ENCODE measurements at places on chromosomes 6 and 20.

DNA sequence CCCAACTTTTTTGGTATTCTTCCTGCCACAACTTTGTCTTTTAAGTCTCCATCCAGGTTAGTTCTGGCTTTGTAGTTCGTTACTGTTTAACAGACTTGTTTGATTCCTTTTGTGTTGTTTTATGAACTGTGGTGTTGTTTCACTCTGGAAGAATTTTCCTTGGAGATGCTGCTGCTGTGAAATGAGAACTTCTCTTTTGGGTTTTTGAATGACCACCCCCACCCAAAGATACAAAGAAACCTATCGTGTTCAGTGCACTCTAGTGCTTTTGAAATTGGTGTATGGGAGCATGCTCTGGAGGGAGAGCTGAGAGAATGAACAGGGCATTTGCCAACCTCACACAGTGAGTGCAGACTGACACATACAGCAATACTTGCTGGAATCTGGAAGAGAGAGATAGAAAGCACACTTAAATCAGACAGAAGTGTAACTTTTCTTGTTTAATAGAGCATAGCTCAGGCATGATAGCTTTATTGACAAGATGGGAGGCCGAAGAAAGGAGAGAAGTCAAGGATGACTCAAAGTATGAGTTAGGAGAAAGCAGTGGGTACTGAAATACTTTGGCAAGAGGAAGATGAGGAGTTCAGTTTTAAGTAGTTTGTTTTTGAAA is 293.1 kb downstream of the SOX4 start:
- DNase-seq: no peak

DNA sequence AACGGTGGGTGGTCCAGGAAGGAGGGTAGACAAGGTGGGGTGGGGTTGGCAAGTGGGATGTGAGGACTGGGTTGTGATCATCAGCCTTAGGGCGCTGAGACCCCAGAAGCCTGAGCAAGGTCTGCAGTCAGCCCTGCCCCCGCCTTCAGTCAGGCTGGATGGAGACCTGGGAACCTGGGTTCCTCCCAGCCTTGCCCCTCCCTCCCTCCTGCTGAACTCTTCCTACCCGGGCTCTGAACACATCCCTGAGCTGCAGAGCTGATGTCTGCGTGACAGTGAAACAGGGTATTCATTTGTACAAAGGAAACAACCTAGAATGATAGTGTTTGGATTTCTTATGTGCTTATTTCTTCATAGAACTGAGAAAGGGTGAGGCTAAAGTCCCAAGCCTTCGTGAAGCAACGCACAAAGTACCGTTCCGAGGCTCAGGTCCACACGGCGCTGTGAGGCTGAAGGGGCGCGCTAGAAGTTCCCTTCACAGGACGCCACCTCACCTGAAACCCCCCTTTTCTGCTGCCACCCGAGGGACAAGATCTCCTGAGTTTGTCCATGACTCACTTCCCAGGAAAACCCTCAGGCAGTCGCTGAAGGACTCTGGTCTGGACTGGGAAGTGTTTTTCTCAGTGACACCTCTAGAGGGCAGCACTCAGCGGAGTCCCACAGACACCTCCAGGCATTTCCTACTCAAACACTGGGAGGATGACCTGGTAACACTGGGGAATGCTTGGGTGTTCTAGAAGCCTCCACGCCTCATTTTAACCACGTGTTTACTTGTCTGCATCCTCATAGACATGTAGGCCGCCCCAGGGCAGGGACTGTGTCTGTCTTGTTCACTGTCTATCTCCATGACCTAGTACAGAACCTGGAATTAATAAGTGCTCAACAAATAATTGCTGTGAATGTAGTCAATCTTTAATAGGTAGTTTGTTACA is 1.2 kb downstream of the GSTA5 start:
- peak; percentile 19 for DNase-seq

DNA sequence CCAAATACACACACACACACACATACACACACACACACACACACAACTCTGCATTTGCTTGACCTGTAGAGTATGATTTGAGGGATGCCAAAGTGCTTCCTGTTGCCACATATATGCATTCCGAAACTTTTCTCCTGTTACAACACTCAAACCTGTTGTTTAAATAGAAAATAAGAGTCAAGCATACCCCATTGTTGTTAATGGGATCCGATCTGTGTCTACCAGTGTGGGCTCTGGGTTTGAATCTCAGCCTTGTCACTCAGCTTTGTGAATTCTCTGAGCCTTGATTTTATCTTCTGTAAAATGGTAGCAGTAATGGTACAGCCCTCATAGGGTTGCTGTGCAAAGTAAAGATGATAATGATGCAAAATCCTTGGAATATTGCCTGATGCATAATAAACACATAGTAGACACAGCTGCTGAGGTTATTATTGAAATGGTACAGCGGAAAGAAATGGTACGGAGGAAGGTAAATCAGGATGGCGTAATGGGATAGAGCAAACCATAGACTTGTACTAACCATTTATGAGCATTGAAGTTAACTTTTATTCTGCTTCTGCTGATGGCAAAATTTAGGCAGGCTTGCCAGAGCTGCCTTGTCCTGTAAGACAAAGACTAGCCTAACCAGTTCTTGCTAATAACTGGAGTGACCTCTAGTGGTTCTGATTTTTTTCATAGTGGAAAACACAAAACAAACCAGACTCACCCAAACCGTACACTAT is 113.5 kb upstream of the PHACTR1 start:
- DNase-seq: no peak

- DNase-seq: no peak
Observed at GRCh38 chr6:148432462-148433195, 90.0 kb downstream of the SASH1 start.

GRCh38 chr6:69719602-69720193 is 77.1 kb downstream of the LMBRD1 start:
- DNase-seq: no peak

DNA sequence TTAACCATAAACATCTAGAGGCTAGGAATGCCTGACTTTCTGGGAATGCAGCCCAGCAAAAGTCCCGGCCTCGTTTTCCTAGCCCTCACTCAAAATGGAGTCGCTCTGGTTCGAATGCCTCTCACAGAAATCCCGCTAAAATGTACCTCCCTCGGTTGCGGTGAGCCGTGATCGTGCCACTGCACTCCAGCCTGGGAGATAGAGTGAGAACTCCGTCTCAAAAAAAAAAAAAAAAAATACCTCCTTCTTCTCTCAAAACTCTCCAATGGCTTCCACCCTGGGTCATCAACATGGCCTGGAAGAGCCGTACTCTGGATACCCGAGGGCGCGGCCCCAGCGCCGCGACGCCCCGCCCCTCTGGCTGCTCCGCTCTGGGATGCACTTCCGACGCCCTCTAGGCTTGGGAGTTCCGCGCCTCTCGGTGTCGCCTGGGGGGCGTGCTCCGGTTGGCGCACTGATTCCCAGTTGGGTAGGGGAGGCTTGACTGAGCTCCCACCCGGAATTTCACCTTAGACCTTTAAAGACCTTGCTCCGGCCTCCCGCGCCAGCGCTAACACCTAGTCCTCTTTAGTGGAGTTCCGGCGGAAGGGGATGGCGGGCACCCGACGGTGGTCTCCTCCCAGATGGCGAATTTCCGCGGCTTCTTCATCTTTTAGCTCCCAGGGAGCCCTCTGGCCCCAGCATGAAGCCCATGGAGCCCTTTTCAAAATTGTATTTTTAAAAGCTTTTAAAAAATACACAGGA is 12.3 kb downstream of the HMGN4 start:
- DNase-seq: no peak

- DNase-seq: no peak
Observed at GRCh38 chr20:51423290-51423667, 119.2 kb downstream of the NFATC2 start.

- DNase-seq: peak; percentile 0
Observed at GRCh38 chr6:28383235-28384142, 16.1 kb downstream of the ZSCAN12 start.

GRCh38 chr20:6994452-6994851 is 227.0 kb downstream of the BMP2 start:
- no peak for DNase-seq

DNA sequence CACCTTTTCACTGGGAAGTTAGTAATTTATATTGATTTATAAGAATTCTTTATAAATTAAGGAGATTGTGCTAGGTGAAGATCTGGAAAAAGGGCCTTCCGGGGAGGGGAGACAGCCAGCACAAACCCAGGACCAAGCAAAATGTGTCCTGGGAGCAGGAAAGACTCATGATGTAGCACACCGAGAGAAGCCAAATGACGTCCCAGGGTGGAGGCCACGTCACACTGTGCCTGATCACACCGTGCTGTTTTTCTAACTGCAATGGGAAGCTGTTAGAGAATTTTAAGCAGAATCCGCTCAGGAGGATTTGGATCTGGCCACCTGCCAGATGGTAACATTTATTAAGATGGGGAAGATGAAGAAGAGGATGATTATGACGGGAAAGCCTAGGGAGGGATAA is 72.7 kb upstream of the AKAP12 start:
- DNase-seq: no peak

DNA sequence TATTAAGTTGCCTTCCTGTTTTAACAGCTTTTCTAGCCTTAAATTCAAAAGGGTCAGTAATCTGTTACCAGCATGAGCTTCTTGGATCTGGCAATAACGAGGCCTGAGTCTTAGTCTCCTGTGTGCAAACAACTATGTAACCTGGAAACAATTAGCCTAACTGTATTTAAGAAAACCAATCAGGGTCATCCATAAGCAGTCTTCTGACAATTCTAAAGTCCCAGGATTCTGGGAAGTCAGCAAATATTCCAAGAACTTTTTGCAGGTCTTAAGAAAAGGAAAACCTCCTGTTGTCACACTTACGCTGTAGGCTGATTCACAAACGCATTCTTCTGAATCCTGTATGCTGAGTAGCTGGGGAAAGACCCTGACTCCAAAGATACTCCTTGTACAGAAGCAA is 90.4 kb downstream of the COL12A1 start:
- DNase-seq: no peak

- no peak for DNase-seq
Observed at GRCh38 chr6:3259491-3259958, 778 bp downstream of the PSMG4 start.

DNA sequence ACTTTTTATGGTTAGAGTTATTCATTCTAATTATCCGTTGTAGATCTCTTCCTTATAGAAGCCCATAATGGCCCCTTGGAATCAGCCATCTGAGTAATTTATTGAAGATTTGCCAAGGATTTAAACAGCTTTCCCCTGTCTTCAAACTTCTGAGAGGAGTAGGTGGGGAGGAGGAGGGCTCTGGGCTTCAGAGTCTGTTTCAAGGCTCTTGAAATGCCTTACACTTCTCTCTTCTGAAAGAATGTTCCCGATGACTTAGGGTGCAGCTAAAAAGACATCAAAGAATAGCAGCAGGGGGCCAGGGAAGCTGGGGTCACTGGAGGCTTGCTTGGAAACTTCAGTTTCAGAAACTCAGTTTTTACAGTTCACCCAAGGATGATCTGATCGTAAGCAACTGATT is 165.3 kb downstream of the ZDHHC14 start:
- no peak for DNase-seq

DNA sequence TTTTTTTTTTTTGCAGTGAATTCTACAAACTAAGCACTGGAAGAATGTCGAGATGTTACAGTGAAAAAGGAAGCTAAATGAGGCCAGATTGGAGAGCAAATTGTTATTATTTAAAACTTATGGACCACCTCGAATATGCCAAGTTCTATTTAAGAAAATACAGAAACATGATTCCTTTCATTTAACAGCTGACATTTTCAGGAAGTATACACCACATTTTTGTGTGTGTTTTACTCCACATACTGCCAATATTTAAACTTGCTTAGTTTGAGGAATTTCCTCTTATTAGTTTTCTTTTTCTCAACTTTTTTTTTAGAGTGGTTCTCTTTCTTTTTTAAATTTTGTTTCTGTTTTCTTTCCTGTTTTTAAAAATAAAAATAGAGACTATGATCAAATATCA is 37.0 kb upstream of the GCLC start:
- no peak for DNase-seq

- DNase-seq: no peak
Observed at GRCh38 chr20:41367393-41367695, 726 bp upstream of the EMILIN3 start.

DNA sequence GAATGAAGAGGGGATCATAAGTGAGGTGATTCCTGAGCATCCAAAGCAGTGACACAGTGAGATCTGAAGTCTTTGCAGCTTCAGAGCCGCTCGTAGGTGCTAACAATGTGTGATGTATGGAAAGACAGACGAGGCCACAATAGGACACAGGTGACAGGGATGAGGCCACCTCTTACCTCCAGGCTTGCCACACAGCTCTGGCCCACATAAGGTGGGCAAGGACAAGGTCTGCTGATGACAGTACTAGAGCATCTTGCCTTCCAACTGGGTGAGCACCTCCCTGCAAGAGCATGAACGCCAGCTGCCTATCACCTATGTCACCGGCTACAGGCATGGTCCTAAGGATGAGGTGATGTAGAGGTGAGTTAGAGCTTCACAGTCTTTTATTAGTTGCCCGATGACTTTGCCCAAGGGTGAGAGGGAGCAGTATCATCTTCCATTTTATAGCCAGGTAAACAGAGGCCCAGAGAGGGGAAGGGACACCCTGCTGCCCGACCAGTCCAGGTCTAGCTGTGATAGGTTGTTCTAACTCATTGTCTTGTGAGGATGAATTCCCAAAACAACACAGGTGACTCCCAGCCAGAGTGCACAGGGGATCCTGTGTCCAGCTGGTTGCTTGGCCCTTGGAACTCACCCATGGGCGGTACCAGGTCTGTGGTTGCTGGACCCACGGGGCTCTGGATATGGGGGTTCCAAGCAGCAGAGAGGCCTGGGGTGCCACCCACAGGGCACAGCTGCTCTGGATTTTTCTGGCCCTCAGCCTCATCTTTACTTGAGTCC is 6.2 kb upstream of the TGM6 start:
- DNase-seq: no peak

- DNase-seq: no peak
Observed at GRCh38 chr6:44120692-44121443, 6.4 kb downstream of the MRPL14 start.

DNA sequence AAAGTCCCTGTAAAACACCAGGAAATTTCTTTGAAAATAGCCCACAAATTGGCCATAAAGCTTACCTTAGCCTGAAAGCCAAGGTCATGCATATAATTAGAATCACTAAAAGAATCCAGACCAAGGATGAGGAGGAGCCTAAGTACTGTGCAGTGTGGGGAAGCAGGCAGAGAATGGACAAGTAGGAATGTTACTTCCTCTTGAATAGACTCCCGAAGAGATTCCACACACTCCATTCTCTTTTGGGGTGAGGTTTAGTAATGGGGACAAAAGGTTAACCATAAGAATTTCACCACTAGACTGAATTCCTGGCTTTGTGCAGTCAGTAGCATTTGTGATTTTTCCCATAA is 27.5 kb upstream of the MARCKS start:
- DNase-seq: no peak

DNA sequence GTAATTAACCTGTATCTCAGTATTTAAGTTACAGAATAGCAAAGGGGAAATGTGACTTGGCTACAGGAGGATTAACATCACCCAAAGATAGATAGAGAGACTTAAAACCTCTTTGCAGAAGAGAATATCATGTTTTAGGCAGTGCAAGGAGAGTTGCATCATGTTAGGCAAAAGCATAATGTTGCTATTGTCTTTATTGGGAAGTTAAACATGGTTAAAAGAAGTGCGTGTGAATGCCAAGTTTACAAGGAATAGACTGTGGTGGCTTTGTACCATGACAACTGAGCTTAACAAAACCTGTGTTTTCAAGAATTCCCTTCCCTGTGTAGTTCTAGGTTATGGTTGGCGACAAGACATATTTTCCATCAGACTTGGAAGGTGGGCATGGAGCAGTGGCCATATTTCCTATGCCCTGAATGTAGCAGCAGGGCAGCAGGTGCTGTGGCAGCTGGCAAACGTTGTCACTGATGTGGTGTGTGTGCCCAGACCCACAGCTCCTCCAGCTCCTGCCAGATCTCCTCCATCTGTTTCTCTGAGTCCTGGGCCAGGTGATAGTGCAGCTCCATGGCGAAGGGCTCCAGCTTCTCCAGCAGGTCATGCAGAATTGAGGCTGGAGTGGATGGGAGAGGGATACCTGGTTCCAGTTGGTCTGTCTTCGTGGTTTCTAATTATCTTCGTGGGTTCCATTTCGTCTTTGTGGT is 163.3 kb downstream of the QRSL1 start:
- no peak for DNase-seq

Measured in stimulated activated CD4-positive, alpha-beta T cell treated with anti-CD3 and anti-CD28 coated beads, Interleukin-1b, Interleukin-23, amount 100 ng/mL, for 24 hours (primary cell).